Sigmoid colon (tissue), 7 donors: ENCODE measurements at places on chromosomes 1 and 21. TPM values are rescaled to one million over a fixed set of nuclear protein-coding genes. Genes with fewer than 3 reads are reported as not detected.

The BACE2 gene
- total RNA-seq, result 52.8 TPM

DNA sequence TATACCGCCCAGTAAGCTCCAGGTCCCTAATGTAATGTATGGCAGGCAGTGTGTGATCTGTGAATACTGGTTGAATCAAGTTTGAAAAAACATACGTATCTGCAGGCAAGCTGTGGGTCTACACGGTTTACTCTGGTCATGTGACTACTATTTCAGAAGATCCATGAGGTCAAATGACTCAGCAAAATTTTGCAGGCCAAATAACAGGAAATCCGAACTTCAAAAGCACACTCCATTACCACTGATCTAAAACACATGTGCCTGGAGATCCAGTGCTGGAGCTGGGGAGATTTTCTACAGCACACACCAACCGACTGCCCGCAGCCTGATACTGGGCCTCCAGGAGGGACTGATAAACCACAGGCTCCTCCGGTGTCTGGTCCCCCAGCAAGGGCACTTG is 64.5 kb upstream of the SLC44A3 start:
- peak; percentile 70 for DNase-seq

DNA sequence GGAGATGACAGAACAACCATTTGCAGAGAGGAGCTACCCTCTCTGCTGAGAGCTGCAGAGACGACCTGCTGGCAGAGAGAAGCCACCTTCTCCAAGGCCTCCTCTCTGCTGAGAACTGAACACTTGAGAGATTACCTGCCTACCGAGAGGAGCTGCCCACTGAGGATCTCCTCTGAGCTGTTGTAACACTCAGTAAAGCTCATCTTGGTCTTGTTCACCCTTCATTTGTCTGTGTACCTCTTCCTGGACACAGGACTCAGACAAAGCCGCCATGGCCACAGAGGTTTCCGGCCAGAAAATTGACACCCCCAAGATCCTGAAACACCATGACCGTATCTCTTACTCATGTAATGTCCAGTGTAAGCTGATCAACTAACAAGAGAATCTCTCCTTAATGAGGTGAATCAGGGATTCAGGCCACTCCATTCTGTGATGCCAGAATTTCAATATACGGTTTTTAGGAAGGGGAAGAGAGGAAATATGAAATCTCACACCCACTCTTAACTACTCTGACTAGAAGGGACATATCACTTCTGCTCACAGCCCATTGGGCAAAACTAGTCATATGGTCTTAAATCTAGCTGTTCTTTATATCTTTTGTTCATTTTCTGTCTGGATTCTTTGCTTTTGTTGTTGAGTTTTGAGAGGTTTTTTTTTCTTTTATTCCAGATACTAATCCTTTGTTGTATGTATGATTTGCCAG is 83.8 kb downstream of the RHOU start:
- no peak for DNase-seq

DNA sequence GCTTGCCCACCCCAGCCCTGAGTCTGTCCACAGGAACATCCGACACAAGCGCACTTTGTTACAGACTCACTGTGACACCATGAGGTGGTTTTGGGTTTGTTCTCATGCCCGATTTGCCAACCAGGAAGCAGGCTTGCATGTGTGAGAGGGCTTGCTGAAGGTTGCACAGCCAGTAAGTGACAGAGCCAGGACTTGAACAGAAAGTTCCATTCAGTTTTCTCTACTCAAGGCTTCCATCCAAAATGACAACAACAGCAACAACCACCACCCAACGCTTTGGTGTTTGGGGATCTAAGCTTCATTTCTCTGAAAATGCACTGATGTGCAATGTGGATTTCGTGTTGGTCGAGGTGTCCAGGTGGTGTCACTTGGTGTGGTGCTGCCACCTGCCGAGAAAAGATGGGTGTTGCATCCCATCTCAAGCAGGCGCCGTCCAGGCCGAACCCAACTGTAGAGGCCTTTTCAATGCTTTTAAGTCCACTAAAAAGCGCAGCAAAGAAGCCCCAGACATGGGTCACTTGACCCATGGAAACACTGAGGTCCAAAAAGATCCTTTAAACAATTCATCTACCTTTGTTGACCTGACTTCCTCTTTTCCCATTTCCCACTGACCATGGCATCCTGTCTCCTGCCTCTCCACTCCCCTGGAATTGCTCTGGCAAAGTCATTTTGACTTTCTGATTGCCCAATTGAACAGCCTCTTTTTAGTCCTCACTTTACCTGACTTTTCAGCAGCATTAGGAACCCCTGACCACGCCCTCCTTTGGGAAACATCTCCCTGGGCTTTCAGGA is 12.2 kb downstream of the CITED4 start:
- DNase-seq, result peak; percentile 85

- DNase-seq, result no peak
These were observed 87.9 kb downstream of the PLPP3 start for GRCh38 chr1:56491441-56491840.

The SLC66A1 gene
- total RNA-seq, result 15.2 TPM

DNA sequence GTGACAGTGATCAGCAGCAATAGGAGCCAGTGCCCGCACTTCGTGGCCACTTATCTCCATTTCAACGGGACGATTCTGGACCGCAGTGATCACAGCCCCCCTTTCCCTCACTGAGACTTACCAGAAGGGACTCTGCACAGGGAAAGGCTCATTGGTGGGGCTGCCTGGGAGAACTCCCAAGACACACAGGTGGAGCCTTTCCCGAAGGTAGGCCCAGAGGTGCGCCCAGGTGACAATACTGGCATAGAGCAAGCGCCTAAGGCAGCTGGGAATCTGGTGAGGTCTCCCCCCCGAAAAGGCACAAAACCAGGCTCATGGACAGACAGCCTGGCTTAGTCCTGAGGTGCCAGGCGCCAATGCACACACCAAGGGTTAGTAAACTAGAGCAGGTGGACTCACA is 318.9 kb downstream of the AJAP1 start:
- peak; percentile 53 for DNase-seq

DNA sequence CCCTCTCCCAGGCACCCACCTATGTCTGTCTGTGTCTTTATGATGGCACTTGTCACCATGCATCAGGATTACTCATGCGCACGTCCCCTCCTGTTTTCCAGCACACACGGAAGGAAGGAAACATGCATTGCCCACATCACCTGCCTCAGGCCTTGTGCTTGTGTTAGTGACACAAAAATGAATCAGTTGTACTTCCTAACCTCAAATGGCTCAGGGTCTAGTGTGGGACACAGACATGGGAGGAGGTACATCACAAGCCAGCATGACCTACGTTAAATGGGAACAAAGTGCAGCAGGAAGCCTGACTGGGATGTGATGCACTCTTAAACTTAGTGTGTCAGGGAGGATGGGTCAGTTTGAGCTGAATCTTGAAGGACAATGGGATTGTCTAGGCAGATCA is 126.7 kb downstream of the TRABD2B start:
- no peak for DNase-seq

- no peak for DNase-seq
These were observed 45.5 kb upstream of the KCNJ15 start for GRCh38 chr21:38211321-38211720.

The ELF3 gene
- 0.27 TPM for total RNA-seq

GRCh38 chr1:223831755-223832636 is 13.8 kb downstream of the TP53BP2 start:
- no peak for DNase-seq

GRCh38 chr1:100955322-100955721 is 59.4 kb downstream of the SLC30A7 start:
- DNase-seq, result no peak

DNA sequence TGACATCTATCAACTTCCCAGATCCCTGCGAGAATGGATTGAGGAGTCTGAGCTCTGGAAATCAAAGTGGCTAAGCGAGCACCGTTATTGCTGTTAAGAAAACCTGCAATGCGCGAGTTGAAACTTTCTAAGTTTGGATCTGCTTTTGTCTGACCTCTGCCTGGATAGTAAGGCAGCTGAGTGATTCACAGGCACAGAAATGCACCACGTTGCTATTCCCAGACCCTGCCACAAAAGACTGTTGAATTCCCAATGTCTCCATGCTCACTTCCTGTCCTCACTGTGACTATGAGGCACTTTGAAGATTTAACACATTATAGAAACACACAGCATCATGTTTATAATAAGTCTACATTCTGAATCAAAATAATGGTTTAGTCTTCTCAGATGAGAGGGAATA is 27.1 kb upstream of the CNIH3 start:
- DNase-seq, result no peak

- DNase-seq, result no peak
These were observed 103.6 kb downstream of the SPAG17 start for GRCh38 chr1:118081387-118081786.

- DNase-seq, result no peak
These were observed 445.5 kb downstream of the MATN1 start for GRCh38 chr1:30277911-30278310.

The OR2T2 gene
- not detected for total RNA-seq

DNA sequence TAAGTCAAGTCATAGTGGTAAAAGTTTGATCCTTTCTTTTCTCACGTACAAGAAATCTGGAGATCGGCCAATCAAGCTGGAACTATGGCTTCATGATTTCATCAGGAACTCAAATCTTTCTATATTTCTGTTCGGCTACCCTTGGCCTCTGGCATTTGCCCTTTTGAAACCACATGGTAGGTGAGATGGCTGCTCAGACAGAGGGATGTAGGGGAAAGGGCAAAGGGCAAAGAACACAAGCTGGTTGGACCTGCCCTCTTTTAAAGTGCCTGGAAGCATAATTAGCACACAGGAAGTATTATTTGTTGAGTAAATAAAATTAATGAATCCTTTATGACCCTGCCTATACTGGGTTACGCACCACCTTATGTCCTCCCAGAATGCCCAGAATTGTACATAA is 11.5 kb upstream of the RGS1 start:
- DNase-seq, result no peak

DNA sequence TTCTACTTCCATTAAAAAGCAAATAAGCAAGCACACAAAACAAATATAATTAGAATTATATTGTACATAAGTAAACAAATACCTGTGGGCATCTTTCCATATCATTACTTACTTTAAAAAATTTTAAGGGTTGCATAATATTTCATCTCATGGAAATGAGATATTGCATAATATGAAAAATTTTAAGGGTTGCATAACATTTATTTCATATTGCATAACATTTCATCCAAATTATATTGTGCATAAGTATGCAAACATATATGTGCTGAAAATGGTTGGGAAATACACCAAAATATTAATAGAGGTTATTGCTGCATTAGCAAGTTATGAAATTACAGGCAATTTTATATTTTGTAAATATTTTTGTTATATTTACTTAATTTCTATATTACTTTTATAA is 213.7 kb downstream of the KCNH1 start:
- no peak for DNase-seq

DNA sequence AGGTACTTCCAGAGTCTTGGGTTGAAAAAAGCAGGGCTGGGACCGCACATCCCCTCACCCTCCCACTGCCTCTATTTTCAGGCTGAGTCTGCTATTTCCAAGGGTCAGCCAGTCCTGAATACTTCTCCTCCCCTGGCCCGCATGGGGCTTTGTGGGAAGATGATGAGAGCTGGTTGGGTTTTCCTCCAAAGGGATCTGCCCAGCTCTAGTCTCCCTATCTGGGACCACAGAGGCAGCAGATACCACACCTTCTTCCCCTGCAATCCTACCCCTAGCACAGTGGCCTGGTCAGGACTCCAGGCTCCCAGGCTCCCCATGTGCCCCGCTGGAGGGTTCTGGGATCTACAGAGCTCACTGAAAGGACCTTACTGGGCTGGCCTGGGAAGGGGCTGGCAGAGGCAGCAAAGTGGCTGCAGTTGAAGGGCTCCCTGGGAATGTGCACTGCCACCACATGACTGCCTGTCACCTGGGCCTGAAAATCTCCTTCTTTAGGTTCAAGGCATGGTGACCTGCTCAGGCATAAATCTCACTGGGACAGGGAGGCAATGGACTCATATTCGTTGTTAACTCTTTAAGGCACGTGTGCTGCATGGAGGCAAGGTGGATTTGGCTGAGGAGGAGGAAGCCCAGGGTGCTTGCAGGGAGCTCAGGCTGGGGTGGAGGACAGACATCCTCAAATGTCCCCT is 13.1 kb downstream of the CACNA1S start:
- DNase-seq, result no peak

GRCh38 chr1:116330342-116330652 is 42.7 kb upstream of the ATP1A1 start:
- DNase-seq, result no peak

GRCh38 chr1:172609528-172609927 is 49.4 kb upstream of the FASLG start:
- DNase-seq, result no peak

GRCh38 chr1:16960560-16961296 is 19.7 kb downstream of the MFAP2 start:
- peak; percentile 90 for DNase-seq

GRCh38 chr1:179447489-179447888 is 81.7 kb downstream of the AXDND1 start:
- no peak for DNase-seq

The RGS8 gene
- not detected for total RNA-seq

The PRKCZ gene
- 1.4 TPM for total RNA-seq

- peak; percentile 87 for DNase-seq
These were observed 148.0 kb downstream of the GALNT2 start for GRCh38 chr1:230215031-230215430.

- no peak for DNase-seq
These were observed 53.5 kb upstream of the CLDN14 start for GRCh38 chr21:36533468-36533848.

- DNase-seq, result peak; percentile 71
These were observed 22.0 kb upstream of the KCNC4 start for GRCh38 chr1:110188035-110188618.

- no peak for DNase-seq
These were observed 330.3 kb upstream of the SNX7 start for GRCh38 chr1:98331243-98331642.

DNA sequence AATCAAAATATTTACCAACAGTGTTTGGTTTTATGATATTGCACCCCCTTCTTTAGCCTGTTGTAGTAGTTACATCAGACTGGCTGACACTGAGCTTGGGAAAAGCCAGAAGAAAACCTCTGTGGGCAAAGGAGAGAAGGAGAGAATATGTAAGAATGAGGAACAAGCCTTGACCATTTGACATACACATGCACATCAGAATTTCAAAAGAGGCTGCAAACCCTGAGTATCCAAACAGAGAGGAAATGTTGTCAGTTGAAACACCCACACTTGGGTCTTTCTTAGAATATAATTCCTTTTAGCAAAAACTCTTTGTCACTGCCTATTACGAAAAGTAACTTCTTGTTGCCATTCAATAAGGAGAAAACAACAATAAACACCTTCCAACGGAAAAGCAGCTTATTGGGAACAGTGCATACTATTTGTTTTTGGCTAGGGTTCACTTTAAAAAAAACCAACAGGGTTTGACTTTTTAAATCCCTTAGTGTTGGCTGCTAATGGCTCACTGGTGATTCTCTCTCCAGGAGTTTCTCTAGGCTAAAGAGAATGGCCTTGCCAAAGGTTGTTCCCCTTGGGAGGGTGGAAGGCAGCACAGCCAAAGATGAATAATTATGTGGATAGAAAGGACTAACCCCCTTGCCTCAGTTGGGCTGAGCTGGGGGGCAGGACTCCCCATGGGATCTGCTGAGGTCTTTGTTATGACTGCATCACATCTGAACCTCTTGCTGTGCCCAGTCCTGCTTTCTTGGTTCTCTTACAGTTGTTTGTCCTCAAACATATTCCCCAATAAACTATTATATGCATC is 48.9 kb downstream of the GORAB start:
- DNase-seq, result no peak

The LCE3E gene
- total RNA-seq, result not detected

The ILDR2 gene
- 7.1 TPM for total RNA-seq

- DNase-seq, result no peak
These were observed 37.1 kb downstream of the HSD3B2 start for GRCh38 chr1:119452091-119452490.

- no peak for DNase-seq
These were observed 271.7 kb downstream of the NPHP4 start for GRCh38 chr1:5720484-5720883.
